ENCODE measurements at places on chromosomes 12 and 14. TPM values are rescaled to one million over a fixed set of nuclear protein-coding genes. Genes with fewer than 3 reads are reported as not detected.
A peak's percentile ranks its signal among the peaks of the same experiment; 100 is the strongest.

GRCh38 chr12:40634517-40635131 is 57.6 kb upstream of the CNTN1 start:
- ATAC-seq = no peak

- peak; percentile 32 for ATAC-seq
These were observed 811 bp upstream of the FBRSL1 start for GRCh38 chr12:132489078-132489601.

DNA sequence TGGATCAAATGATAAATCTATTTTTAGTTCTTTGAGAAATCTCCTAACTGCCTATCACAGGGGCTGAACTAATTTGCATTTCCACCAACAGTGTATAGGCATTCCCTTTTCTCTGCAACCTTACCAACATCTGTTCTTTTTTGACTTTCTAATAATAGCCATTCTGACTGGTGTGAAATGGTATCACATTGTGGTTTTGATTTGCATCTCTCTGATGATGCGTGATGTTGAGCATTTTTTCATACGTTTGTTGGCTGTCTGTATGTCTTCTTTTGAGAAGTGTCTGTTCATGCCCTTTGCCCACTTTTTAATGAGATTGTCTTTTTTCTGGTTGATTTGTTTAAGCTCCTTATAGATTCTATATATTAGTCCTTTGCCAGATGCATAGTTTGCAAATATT is 67.1 kb downstream of the IFNG-AS1 start:
- no peak for ATAC-seq

- peak; percentile 17 for ATAC-seq
These were observed 93.7 kb downstream of the B4GALNT3 start for GRCh38 chr12:553216-554000.

DNA sequence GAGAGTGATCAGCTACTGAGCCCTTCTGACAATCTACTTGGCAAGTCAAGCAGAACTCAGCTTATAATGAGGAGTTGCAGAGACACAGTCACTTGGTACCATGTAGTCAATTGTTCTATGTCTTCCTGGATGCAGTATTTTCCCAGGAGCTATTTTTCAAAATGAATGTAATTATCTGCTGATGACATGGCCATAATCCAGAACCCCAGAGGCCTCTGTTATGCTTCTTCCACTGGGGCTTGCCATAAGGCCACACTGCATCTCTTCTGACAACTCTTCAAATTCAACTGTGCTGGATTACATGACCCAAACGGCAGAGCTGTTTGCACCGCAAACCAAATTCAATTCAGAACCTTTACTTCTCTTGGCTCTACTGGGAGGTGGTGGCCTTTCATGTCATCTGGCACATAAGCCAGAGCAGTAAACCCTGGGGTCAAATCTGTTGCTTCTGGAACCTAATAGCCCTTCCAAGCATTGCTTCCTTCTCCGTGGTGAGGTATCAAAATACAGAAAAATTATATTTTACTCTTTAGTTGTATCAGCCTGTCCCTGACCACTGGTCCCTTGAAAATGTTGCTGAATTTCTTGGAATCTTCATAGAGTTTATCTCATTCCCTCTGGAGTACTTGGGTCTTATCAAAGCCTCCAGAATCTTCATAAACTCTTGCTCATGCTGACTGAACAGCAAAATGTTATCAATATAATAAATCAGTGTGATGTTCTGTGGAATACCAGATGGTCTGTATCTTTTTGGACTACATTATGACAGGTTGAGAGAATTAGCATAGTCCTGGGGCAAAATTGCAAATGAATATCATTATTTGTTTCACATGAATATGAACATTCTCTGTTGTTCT is 79.4 kb upstream of the DCN start:
- ATAC-seq = no peak

GRCh38 chr14:51939226-51939625 is 50.1 kb upstream of the RTRAF start:
- ATAC-seq = no peak

DNA sequence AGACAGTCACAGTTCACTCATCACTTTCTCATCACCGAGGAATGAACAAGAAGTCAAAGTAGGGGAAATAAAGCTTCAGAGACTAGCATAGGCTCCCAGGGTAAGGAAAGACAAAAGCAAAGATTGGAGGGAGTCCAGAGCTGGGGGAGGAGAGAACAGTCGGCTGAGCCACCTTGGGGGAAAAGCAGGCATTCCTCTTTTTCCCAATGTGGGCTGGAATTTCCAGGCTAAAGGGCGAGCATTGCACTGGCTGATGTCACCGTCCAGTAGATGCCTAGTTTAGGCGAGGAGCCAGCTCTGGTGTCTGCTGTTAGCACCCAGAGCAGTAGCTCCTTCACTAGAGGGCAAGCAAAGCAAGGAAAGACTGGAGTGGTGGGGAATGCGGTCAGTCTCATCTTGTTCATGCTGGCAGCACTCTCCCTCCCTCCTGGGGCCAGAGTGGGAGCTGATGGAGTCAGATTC is 8.5 kb upstream of the KRT75 start:
- ATAC-seq = no peak

GRCh38 chr12:94553875-94554274 is 94.2 kb upstream of the CEP83 start:
- no peak for ATAC-seq

GRCh38 chr14:98015921-98016320 is 1218.7 kb downstream of the VRK1 start:
- ATAC-seq = no peak

DNA sequence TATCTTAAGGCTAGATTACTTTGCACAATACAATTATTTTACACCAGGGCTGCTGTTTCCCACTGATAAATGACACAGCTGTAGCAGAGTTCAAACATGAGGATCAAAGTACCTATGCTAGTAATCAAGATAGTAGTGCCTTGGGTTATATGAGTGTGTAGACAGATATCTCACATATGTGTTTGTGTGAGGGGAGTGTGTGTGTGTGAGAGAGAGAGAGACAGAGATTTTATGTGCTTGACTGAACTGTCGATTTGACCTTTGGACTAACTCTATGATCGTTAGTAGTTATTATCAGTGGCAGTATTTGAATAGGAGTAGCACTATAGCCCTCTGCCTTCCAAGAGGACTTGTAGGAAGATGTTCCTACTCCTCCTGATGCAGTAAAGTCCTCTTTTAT is 15.5 kb downstream of the PLEKHA5 start:
- no peak for ATAC-seq

DNA sequence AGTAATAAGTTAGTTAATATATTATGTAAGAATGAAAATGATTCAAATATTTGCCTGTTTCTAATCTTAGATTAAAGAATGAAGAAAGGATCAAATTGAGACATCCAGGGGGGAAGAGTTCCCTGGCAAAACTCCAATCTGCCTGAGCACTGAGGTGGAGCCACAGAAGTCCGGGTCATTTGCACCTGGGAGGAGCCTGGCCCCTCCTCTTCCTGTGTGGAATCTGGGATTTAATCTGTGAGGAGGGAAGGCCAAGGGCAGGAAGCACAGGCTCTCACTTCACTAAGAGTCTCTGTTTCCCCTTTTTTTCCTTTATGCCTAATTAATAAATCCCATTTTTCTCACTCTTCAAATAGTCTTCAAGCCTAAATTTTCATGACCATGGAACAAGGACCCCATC is 599.5 kb downstream of the FLRT2 start:
- no peak for ATAC-seq

Gene KRT75
- 0.84 TPM for total RNA-seq

Gene CLEC4D
- total RNA-seq = 0.24 TPM

Gene LUM
- 8.4 TPM for total RNA-seq

Gene KERA
- total RNA-seq = not detected

Gene CLEC2D
- 3.7 TPM for total RNA-seq

Gene KRT77
- not detected for total RNA-seq

Gene SMARCD1
- total RNA-seq = 28.8 TPM

Gene KRT71
- not detected for total RNA-seq

Gene RBP5
- total RNA-seq = 0.76 TPM

Gene CCDC184
- 0.20 TPM for total RNA-seq

Gene PRPH
- 0.64 TPM for total RNA-seq

Gene CCDC60
- total RNA-seq = 3.5 TPM
